ENCODE measurements at places on chromosomes 12 and 14.

GRCh38 chr12:65121049-65121955, at the start of gene WIF1:
Gene WIF1 (minus strand): TSS chr12:65121305. CDS start chr12:65121191, 114 bp downstream.
- DNase-seq = no peak

DNA sequence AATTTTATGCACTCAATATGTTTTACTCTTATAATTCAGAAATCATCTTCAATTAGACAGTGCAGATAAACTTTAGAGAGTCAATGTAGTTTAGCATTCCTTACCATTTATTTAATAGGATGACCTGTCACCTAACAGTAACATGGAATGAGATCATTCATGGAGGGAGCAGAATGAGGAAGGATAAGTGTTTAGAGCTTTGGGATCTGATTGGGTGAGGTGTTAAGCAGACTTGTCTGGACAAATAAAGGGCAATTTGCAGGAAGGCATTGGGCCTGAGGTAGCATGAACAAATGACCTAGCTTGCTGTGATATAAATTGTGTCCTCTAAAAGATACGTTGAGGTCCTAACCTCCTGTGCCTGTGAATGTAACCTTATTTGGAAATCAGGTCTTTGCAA, 187.4 kb downstream of the C12orf42 start:
- no peak for DNase-seq

- no peak for DNase-seq
Measured at GRCh38 chr12:89370850-89371249, 18.5 kb upstream of the DUSP6 start.

- no peak for DNase-seq
Measured at GRCh38 chr12:99332936-99333591, 314.5 kb upstream of the GARIN6 start.

DNA sequence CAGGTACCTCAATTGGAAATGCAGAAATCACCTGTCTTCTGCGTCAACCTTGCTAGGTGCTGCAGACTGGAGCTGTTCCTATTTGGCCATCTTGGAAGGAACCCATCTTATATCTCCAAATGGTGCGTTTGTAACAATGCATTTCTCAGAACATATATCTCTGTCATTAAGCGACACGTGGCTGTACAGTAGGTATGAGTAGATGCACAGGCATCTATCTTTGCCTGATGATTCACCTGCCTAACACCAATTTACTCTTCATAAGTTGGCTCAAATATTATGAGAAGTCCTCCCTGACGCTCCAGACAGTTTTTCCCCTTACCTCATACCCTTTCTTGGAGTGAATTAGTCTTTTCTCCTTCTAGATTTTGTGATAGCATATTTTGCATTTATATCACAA, 44.2 kb downstream of the GPR137C start:
- DNase-seq = no peak

- DNase-seq = no peak
Measured at GRCh38 chr12:68609998-68610369, 715 bp upstream of the RAP1B start.

Measured in NCI-H1694 treated with DMSO at 0.1 percent for 48 hours (cell line).